ENCODE measurements at places on chromosomes 5 and 9. TPM values are rescaled to one million over a fixed set of nuclear protein-coding genes. Genes with fewer than 3 reads are reported as not detected.

Gene FLT4
- total RNA-seq = 0.38 TPM

Gene LCN15
- not detected for total RNA-seq

Gene VAV2
- 30.8 TPM for total RNA-seq

Gene BTNL3
- total RNA-seq = not detected
